Type B pancreatic cell (in vitro differentiated cells): ENCODE measurements at places on chromosomes 3 and 15.

DNA sequence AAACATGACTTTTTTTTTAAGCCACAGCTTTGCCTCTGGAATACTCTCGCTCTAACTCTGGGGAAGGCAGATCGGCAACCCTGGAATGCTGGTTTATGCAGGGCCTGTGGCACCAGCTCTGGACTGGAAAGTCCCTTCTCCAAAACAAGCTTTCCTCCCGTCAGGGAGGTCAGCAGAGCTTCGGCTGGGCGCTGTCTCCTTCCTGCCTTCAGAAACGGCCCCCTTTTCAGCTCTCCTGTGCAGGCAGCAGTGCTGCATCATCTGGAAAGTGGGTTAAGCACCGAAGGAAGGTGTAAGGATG, 42.7 kb upstream of the SKOR1 start:
- DNase-seq = no peak

DNA sequence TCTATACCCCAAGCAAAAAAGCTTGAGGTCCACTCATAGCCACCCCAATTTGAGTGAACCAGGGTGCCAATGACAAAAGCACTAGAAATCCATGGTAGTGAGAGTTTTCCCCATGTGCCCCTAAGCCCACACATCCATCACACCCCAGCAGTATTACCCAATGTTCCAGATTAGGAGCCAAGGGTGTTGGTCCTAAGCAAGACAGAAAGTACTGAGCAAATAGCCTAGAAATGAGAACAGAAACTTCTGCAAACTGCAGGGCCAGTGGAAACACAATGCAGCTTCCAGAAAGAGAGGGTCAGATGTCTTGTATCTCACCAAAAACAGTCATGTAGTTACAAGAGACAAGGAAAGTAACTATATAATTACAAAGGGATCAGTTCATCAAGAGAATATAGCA, 10.9 kb upstream of the OXTR start:
- no peak for DNase-seq

GRCh38 chr3:128278761-128279600, 125.7 kb downstream of the EEFSEC start:
- DNase-seq = peak; percentile 77

- DNase-seq = no peak
Observed at GRCh38 chr15:26841514-26841913, 25.3 kb upstream of the GABRA5 start.

GRCh38 chr3:108153451-108153981, 62.7 kb upstream of the CD47 start:
- no peak for DNase-seq

GRCh38 chr3:1404270-1404962, 311.6 kb downstream of the CNTN6 start:
- no peak for DNase-seq

- DNase-seq = no peak
Observed at GRCh38 chr3:42610976-42611375, 10.5 kb downstream of the NKTR start.

DNA sequence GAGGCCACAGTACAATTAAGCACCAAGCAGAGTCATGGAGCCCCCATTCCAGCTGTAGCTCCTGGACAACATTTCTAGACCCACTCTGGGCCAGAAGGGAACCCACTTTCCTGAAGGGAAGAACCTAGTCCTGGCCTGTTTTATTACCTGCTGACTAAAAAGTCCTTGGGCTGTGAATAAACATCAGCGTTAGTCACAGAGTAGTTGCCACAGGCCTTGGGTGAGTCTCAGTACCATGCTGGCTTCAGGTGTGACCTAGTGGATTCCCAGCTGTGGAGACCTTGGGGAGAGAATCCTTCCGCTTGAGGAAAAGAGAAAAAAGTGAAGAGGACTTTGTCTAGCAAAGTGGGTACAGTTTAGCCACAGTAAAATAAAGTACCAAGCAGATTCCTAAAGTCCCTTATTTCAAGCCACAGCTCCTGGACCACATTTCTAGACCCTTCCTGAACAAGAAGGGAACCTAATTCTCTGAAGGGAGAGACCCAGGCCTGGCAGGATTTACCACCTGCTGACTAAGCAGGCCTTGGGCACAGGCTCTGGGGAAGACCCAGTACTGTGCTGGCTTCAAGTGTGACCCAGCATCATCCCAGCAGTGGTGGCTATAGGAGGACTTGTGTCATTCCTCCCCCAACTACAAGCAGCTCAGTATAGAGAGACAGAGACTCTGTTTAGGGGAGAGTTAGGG, 118.3 kb upstream of the KCNH8 start:
- DNase-seq = no peak

DNA sequence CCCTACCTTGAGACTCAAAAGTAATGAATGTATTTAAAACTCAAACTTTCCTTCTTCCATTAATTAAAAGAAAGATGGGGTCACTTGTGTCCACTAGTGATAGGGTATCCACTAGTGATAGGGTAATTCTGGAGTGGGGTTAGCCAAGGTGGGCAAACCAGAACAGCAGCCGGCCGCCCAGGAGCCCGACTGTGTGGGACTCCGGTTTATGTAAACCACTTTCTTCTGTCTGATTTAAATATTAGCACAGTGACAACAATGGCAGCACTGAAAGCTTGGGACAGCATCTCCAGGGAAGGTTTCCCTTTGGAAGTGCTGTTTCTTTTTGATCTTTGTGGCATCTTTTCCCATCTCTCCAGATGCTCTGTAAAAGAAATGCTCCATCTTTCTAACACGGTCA, 722 bp downstream of the MYZAP start:
- no peak for DNase-seq

GRCh38 chr3:77102951-77103769, 63.3 kb downstream of the ROBO2 start:
- DNase-seq = no peak

DNA sequence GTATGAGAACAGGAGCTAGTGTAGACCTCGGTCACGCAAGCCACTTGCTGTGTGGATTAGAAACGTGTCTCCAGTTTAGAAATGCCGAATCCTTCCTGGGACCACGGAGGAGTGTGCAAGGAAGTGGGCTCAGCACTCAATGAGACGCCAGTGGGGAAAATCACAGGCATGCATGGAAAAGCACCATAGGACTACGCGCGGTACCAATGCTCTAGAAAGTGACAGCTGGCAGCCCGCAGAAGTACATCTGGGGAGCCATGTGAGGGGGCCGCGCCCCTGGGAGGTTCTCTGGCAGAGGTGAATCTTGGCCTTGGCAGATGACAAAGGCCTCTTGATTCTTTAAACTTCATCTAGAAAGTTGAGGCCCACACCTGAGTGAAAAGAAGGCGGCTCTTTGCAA, 99.3 kb downstream of the LRRK1 start:
- peak; percentile 49 for DNase-seq

- no peak for DNase-seq
Observed at GRCh38 chr3:184016169-184016570, 1.5 kb downstream of the ABCC5 start.

GRCh38 chr3:144114767-144115166, 143.1 kb downstream of the DIPK2A start:
- DNase-seq = no peak

DNA sequence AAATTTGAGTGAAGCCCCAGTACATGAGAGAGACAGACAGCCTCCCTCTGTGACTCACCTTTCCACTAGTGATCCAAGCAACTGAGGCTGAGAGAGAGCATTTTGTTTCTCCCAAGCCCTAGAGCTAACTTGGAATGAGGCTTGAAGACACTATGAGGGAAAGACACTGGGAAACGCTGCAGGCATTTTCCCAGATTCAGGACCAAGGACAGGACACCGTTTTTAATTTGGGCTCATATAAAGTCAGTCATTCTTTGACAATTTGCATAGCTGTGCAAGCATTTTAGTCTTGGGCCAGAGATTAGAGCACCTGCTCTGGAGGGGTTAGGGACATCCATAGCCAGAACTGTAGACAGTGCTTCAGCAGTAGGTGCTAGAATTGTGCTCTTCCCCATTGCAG, 249.0 kb downstream of the AGBL1 start:
- DNase-seq = no peak
